ENCODE measurements at places on chromosomes 4 and X.

GRCh38 chr4:105327222-105327621 lies 146.6 kb downstream of the PPA2 start:
- no peak for DNase-seq

DNA sequence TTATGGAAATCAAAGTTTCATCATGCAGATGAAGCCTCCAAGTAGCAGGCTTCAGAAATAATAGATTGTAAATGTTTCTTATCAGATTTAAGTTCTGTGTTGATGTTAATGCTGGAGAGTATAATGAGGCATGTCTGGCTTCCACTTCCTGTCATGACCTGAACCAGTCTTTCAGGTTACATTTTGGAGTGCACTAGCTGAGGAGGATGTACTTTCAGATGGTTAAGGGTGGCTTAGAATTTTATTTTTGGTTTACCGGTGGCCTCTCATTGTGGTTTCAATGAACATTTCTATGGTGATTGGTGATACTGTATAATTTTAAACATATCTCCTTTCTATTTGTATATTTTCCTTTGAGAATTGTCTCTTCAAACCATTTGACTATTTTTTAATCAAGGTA lies 890.4 kb downstream of the SH3BGRL start:
- no peak for DNase-seq

DNA sequence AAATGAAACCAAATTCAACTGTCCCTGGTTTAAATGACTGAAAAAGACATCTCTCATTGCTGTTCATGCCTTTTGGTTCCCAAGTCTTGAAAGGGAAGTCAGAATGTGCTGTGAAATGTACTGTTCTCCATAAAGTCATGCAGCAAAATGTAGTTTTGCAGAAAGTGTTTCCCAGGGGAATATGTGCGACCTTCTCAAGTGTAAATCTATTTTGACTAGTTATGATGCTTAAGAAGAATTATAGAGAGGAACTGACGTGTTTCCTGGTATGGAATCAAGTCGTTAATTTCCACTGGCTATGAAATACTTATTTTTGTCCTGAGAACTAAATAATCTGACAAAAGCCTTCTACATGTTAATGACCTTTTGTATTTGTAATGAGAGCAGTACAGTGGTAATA lies 223.1 kb downstream of the CLCN4 start:
- no peak for DNase-seq

- no peak for DNase-seq
Observed at GRCh38 chr4:185879666-185880312, 67.8 kb upstream of the SORBS2 start.

DNA sequence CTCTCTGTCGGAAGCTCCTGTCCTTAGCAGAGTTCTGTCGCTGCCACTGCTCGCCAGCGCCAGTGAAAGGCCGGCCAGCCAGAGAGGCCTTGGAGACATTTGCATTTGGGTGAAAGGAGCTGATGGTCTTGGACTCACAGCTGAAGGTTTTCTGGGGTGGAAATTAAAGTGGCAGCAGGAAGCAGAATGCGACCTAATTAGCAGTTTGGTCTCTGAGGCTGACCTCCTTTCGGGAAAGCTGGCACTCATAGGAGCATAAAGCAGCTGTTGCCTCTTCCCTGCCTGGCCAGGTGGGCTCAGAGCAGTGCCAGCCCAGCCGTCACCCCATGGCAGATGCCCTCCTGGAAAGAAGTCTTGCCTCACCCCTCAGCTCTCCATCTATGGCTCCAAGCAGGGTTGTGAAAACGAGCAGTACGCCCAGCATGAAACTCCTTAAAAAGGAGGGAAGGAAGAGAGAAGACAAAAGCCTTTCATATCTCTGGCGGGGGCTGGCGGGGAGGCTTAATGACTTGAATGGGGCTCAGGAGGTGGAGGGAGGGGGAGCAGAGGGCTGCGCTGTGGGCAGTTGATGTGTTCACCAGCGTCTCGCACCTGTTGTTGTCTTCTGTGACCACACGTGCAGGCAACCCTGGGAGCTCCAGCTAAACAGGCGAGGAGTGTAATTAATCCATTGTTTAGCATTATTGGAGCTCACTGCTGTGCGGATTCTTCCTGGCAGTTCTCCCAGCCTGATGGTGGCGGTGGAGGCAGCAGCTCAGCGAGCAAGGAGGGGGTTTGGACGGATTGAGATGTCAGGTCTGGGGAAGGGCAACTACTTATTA lies 264.0 kb downstream of the MID1IP1 start:
- DNase-seq: no peak

DNA sequence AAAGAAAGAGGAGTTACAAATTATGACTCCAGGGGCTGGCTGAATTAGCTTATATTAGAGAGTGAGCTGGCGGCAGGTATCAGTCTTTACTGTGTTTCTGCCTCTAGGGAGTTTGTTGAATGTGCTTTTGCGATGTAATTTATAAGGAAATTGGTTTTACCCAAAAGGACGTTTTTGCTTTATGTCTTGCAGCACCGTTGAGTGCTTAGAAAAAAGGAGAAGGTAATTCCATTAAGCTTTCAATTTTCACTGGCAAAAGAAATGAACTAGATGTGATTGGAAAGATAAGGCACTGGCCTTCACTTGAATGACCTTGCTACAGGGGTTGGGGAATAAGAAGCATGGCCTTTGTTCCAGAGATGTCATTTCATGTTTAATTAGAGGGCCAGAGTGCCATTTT lies 74.9 kb upstream of the CBR4 start:
- DNase-seq: no peak

DNA sequence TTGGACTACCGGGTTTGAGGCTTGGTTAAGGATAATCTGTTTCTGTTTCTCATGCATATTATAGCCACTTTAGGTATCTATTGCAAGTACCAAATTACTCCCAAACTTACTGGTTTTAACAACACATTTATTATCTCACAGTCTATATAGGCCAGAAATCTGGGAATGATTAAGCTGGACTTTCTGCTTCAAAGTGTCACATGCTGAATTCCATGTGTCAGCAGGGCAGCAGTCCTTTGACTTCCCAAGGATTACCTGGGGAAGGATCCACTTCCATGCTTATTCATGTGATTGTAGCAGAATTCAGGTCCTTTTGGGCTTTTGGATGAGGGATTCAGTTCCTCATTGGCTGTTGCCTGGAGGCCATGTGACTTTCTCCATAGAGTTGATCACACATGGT lies 349.0 kb upstream of the TRAM1L1 start:
- DNase-seq: no peak

DNA sequence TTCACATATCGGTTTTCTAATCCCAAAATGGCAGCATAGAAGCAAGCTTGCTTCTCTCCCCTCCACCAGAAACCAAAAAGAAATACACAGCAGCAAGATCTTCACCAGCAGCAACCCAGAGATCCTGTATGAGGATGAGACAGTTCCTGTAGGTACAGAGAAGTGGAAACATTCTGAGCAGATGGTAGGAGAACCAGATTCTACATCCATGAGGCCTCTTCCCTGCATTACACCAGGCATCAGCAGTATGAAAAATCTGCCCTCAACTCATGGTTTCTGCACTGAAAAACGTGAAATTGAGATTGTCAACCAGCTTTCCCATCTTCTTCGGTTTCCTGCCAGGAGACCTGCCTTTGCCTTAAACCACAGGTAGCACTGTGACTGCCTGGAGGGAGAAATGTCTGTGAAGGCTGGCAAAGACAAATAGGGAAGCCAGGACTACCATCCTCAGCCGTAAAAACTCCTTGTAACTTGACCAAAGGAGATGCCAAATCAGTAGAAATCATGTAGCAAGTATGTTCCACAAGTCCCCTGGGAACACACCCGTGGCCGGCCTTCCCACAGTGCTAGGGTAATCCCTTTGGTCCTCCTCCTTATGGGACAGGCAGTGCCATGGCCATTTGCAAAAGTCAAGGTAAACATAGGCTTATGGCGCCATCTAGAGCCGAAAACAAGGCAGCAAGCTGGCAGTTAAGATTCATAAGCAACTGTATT lies 24.0 kb upstream of the MTHFD2L start:
- no peak for DNase-seq

- DNase-seq: no peak
Observed at GRCh38 chr4:41504167-41504818, 33.7 kb upstream of the LIMCH1 start.

- no peak for DNase-seq
Observed at GRCh38 chrX:135420831-135421230, 913 bp upstream of the SMIM10L2A start.

DNA sequence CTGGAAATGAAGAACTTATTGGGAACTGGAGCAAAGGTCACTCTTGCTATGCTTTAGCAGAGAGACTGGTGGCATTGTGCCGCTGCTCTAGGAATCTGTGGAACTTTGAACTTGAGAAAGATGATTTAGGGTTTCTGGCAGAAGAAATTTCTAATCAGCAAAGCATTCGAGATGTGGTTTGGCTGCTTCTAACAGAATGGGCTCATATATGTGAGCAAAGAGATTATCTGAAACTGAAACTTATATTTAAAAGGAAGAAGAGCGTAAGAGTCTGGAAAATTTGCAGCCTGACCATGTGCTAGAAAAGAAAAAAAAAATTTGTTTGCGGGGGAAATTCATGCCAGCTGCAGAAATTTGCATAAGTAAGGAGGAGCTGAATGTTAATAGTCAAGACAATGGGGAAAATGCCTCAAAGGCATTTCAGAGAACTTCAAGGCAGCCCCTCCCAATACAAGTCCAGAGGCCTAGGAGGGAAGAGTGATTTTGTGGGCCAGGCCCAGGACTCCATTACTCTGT lies 35.9 kb upstream of the PAPSS1 start:
- no peak for DNase-seq

DNA sequence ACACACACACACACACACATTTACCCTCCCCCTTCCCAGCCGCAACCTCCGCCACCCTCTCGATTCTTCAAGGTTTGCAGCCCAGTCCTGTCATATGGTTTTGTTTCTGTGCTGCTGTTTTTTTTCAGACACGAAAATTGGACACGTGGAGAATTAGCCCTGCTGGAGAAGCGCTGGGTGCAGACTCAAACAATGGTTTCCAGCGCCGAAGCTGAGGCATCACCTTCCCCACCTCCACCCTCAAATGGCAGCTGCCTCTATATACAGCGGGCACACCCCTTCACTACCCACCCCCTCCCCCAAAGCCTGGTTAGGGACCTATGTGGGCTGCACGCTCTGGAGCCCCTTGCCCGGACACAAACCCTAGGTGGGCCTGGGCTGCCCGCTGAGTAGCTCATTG lies 87.9 kb downstream of the BCOR start:
- no peak for DNase-seq

DNA sequence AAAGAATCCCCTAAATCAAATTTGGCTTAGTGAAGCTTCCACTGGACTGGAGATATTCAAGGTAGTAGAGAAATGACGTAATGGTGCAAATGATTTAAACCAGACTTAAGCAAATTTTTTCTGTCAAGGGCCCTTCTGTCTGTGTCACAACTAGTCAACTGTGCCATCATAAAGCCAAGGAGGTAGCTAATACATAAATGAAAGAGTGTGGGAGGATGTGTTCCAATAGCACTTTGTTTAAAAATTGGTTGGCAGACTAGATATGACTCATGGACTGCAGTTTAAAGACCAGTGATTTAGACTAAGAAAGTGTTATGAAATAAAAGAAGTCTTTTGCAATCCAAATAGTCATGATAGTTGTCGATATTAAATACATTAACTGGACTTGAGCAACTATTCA lies 24.3 kb upstream of the TEX13C start:
- DNase-seq: no peak

DNA sequence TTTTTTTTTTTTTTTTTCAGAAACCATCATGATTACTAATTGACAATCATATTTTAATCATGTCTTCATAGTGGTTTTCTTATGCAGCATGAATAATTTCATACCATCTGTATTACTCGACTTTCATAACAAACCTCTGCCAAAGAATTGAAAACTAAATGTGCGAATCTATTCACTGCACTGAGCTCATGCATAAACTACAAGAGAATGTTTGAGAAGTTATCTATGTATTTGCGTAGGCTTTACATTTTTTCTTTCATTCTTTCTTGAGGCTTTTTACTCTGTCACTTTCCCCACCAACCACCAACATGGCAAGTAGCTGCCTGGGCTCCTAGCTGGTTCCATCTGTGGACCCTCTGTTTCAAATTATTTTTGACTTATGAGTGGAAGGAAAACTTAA lies 1761.0 kb downstream of the STIM2 start:
- no peak for DNase-seq

DNA sequence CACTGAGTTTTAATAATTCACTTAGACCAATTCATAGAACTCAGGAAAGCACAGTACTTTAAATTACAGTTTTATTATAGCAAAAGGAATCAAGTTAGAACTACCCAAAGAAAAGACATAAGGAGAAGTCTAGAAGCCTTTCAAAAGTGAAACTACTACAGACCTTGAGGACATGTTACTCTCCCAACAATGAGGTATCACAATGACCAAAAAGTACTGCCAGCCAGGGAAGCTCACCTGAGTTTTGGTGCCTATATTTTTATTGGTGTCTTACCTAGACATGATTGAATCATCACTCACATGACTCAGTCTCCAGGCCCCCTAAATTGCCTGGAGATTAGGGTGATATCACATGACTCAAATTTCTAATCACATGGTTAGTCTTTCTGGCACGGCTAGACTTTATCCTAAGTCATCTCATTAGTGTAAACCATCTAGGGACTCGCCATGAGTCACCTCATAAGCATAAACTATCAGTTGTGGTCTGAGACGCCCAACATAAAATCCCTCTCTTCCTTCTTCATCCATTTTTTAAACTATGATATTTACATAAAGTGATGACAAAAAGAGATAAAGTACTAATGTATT lies 372.3 kb downstream of the TMA16 start:
- DNase-seq: no peak

DNA sequence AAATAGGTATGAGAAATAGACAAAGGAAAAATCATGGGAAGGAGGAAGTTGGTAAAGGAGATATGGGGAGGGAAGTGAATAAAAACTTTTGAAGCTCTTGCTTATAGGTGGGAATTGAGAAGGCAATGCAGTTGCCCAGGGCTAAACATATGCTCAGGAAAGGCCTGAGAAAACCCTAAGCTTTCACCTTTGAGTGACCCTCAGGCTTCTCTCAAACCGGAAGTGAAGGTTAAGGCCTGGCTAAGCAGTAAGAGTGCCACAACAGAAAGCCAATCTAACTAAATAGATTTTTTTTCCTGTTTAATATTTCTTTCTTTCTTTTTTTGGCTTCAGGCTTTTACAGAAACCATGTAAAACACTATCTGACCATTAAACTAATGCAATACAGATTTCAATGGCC lies 69.5 kb upstream of the GABRA3 start:
- DNase-seq: no peak

DNA sequence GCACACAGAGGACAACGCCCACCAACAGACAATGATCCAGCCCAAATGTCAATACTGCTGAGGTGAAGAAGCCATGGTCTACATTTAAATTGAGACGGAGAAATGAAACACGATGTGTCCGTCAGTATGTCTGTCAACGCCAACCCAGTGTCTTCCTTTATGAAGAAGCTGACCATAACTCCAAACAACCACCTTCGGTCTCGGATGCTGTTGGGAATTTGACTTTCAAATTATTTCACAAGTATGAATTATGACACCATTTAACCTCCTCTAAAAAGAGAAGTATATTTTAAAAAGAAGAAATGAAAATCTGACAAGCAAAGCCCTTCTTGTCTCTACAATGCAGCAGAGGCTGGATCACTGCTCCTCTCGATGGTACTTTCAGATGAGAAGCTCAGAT lies 123.7 kb upstream of the MAP3K15 start:
- no peak for DNase-seq
